Stimulated activated CD8-positive, alpha-beta memory T cell treated with anti-CD3 and anti-CD28 coated beads, Interleukin-4, amount 100 ng/mL, for 1 hour (primary cell): ENCODE measurements at places on chromosomes 1 and 21.

DNA sequence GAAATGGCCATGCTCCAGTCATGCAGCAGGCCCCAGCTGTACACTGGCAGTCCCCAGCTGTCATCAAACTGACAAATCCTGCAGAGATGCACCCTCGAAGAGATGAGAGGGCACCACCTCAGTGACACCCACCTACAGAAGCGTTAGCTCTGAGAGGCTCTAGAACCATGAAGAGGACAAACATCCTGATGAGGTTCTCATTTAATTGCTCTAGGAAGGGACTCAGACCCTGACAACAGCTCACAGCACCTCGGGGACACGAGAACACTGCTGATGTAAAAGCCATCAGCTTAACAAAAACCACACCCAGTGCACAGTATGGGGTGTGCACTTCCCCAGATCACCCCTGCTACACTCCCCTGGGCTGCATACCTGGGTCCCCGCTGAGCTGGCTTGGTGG is 3.4 kb downstream of the ZNF496 start:
- DNase-seq, result no peak

DNA sequence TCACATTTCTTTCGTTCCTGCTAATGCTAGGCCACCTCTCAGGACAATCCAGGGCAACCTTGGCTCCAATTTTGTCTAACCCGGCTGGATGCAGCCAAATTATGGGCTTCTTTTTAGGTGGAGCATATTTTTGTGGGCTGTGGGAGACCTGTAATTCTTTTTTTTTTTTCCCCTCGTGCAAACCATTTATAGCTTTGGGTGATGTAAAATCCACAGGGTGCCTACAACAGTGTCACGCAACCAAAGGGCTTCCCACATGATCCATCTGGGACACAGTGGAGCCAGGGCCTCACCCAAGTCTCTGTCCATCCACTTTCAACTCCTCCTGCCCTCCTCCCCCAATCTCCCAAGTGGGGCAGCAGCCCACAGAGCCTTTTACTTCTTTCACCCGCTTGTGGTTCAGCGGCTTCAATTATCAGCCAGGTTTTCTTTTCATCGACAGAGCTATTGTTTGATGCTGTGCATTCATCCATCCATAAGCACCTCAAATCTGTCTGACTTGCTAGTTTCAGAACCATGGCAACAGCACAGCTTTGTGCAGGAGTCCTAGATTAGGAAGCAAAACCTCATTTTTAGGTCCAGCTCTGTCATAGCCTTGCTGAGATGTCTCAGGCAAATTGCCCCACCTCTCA is 10.0 kb upstream of the OVAAL start:
- DNase-seq, result no peak

GRCh38 chr21:42009018-42009830 is 936 bp downstream of the ZBTB21 start:
- peak; percentile 5 for DNase-seq

DNA sequence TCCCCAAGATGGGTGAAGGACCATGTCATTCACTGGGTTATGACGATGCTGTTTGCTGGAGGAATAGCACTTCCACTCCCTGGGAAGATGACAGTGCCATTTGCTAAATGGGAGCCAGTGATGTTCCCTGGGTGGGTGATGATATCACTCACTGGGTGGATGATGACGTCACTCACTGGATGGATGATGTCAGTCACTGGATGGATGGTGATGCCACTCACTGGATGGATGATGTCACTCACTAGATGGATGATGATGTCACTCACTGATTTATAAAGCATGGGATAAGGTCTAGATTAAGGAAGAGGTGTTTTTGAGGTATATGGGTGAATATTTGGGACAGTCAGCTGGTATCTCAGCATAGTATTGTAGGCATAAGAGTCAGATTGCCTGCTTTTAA is 457.2 kb downstream of the AJAP1 start:
- no peak for DNase-seq

DNA sequence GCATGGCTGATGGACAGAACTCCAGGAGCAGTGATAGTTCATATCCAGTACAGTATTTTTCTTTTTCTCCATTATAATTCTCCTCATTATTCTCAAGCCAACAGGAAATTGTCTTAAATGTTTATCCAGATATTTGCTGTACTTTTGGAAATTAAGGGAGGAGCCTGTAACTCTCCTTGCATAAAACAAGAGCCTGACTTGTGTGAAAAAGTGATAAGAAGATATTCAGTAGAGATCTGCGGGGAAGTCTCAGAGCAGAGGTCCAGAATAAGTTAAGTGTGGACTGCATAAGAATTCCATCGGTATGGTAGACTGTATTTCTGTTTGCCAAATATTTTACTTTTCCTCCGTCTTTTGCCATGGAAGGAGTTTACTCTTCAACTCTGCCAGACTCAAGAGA is 70.2 kb downstream of the BACH1 start:
- no peak for DNase-seq
